Peyer's patch (tissue), 4 donors: ENCODE measurements at places on chromosomes 12 and 14. TPM values are rescaled to one million over a fixed set of nuclear protein-coding genes. Genes with fewer than 3 reads are reported as not detected.

DNA sequence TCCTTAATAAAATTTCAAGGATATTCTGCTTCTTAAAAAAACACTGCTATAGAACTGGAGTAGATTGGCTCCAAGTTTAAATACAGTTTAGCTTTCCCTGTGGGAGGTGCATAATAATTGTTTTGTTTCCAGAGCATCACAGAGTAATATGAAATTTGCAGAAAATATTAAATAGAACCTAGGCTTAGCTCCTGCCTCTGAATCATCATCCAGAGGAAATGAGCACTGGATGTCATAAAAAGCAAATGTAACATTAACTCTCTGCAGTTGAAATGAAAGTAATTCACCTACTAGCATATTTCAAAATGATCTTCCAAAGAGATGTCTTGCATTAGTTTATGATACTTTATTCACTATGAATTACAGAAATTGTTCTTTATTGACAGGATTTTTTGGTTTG lies 769.8 kb downstream of the C12orf50 start:
- H3K4me3 ChIP-seq: no peak overlapping the region
- no peaks in the 10 kb centered on the region for H3K27me3 ChIP-seq
- no peak for DNase-seq

GRCh38 chr14:51484485-51484884 lies 167.2 kb upstream of the FRMD6 start:
- DNase-seq: no peak
- H3K27me3 ChIP-seq: no peaks in the 10 kb centered on the region
- no peaks in the 10 kb centered on the region for H3K36me3 ChIP-seq
- H3K4me3 ChIP-seq: no peak overlapping the region
- no peaks in the 10 kb centered on the region for H3K4me1 ChIP-seq

The IQSEC3 gene
- 0.76 TPM for total RNA-seq

The SLC22A17 gene
- 19.0 TPM for total RNA-seq

The KCNK13 gene
- total RNA-seq: not detected
